ENCODE measurements at places on chromosomes 12 and 14.

DNA sequence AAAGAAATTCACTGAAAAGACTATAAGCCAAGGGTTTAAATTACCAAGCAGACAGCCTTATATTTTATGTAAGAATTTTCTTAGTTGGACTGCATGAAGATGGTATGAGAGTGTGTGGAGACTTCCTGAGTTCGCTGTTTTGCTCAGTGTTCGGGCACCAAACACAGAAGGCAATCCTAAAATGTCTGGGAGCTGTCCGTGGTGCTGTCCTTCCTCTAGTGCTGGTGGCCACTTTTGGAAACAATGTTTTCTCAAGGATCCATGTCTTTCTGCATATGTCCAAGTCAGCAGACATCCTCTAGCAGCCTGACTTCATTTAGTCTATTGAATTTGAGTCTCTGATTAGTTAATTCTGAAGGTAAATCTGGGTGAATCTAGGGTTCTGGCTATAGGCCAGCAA is 135.8 kb downstream of the SLC8A3 start:
- no peak for DNase-seq

- DNase-seq: no peak
Observed at GRCh38 chr12:101750152-101750551, 10.9 kb upstream of the SYCP3 start.

DNA sequence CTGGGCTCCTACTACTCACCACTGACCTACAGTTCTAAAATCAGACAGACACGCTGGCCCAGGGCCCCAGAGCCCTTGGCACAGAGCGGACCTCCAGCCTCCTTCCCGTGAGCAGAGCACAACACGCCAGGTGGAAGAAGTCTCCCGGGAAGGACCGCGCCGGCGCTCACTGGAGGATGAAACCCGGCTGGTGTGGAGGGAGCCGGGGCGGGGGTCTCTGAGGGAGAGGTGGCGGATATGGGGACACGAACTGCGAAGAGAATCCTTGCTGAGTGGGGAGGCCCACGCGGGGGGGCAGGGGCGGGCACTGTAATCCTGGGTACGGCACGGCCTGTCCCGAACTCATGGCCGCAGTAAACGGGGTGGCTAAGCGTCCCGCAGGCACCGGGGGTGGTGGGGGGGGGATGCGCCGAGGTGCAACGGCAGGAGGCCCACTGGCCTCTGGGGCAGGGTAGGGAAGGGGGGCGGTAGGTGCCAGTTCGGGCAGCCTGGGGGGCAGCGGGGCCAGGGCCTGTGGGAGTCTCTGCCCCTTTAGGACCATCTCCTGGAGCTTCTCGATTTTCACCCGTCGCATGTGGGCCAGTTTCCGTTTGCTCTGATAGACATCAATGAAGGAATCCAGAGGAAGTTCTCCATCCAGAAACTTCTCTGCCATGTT is 28.8 kb downstream of the VPS37B start:
- no peak for DNase-seq

- no peak for DNase-seq
Observed at GRCh38 chr14:92534932-92535643, 21.5 kb downstream of the RIN3 start.

GRCh38 chr14:68727315-68728047 is 65.4 kb downstream of the ZFP36L1 start:
- DNase-seq: no peak

- DNase-seq: no peak
Observed at GRCh38 chr12:46349253-46349652, 23.3 kb downstream of the SLC38A2 start.

Measured in activated naive CD4-positive, alpha-beta T cell treated with Interleukin-2 at 50 U/mL for 16 hours (primary cell).